ENCODE measurements at places on chromosomes 11 and 22.

GRCh38 chr22:45866126-45866645, 110.8 kb downstream of the WNT7B start:
- DNase-seq = no peak

GRCh38 chr11:134670961-134671370, 258.9 kb upstream of the B3GAT1 start:
- DNase-seq = no peak

GRCh38 chr22:45008751-45009605, 827 bp downstream of the PHF21B start:
- no peak for DNase-seq

GRCh38 chr11:129817534-129818051, 1.9 kb downstream of the TMEM45B start:
- DNase-seq = no peak
